NCI-H526 treated with DMSO at 0.1 percent for 48 hours (cell line): ENCODE measurements at places on chromosomes 5 and 9.

DNA sequence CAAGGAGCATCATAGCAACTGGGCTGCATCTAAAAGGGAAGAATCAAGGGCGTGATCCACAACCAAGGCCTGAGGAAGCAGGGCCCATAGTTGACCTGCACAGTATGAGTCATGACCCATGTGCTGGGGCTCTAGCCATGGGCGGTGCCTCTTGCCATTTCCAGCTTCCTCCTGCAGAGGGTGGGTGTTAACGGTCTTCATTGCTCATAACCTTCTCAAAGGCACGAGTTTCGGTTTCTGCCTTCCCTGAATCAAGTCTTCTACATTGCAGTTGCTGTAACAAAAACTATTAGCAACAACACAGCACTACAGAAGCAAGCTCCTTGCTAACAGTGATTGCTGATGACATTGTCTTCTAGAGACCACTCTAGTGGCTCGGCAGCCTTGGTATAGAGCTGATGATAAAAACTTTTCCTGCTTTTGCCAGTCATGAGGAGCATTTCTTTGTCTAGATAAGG lies 66.9 kb downstream of the CTSL start:
- no peak for DNase-seq

GRCh38 chr9:20995616-20996015 lies 35.8 kb downstream of the HACD4 start:
- DNase-seq, result no peak

GRCh38 chr5:74766418-74766848 lies 484 bp downstream of the GFM2 start:
- DNase-seq, result peak; percentile 33

- DNase-seq, result no peak
Observed at GRCh38 chr5:58491216-58491892, at the start of gene GAPT. Gene GAPT (plus strand): TSS chr5:58491435. CDS start chr5:58494537, 3,102 bp downstream.

DNA sequence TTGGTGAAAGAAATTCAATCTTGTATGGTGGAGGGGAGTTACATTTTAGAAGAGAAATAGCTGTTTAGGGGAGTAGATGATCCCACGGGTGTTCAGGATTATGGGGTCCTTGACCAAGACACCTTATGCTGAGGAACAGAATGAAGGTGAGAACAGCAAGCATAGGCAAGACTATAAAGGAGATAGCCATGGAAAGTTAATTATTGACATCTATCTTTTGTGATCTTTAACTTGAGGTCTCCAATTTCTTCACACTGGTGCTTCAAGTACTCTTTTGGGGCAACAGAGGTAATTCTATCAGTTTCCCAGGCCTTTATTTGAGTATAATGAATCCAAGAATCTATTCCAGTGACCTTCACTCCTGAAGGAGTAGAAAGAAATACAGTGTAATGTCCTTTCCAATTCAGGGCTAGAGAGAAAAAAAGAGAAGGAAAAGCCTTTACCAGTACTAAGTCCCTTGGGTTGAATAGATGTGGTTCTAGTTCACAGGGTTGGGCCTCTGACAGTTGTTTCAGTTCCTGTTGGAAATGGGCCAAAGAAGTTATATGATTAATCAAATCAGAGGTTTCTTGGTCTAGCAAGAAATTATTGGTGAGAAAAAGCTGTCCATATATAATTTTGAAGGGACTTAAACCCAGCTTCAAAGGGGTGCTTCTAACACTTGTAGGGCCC lies 2104.1 kb upstream of the ACO1 start:
- no peak for DNase-seq

DNA sequence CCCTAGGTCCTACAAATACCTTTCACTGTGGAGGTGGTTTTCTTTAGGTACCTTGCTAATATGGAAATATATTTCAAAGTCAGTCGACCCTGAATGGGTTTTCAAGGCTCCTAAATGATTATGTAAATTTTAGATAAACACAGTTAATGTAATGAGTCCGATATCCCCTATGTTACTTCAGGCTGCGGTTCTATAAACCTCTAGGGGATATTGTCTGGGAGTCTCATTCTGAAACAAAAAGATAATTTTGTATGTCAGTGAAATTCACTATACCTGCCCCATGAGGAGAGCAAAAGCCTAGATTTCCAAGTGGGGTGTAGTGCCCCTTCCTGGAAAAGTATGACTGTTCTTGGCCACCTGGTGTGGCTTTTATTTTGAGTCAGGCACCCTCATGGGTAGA lies 377.3 kb downstream of the ICE1 start:
- peak; percentile 83 for DNase-seq

DNA sequence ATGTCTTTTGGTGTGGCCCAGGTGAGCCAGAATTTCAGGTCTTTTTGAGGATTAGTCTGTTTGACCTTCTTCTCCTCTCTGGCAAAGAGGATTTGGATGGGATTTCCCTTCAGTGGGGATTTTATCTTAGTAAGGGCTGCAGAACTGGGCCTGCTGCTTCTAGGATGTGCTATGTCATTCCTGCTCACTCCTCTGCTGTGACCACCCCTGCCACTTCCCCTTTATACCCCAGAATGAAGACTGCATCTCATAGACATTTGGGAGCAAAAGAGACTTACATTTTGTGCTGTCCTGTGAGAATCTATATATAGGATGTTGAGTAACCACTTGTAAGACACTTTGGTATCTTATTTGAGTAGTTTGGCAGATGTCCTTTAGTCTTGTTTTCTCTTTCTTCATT lies 76.2 kb downstream of the ARHGAP26 start:
- DNase-seq, result no peak

GRCh38 chr5:29304545-29304944 lies 1888.9 kb upstream of the CDH6 start:
- DNase-seq, result no peak

- DNase-seq, result no peak
Observed at GRCh38 chr5:142998316-142999020, 228.3 kb downstream of the ARHGAP26 start.

DNA sequence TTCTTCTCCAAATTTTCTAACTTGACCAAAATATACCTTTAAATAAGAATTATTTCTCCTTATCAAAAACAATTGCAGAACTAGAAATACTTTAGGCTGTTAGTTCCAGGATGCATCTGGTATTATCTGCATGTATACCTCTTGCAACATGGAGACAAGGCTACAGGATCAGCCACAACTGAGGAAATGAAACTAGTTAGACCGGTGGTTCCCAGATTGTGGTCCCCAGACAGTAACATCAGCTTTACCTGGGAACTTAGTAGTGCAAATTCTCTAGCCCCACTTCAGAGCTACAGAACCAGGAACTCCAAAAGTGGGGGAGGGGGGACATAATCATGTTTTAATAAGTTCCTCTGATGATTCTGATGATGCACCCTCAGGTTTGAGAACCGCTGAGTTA lies 61.6 kb upstream of the C9orf72 start:
- no peak for DNase-seq
